ENCODE measurements at places on chromosomes 4 and X. TPM values are rescaled to one million over a fixed set of nuclear protein-coding genes. Genes with fewer than 3 reads are reported as not detected.

DNA sequence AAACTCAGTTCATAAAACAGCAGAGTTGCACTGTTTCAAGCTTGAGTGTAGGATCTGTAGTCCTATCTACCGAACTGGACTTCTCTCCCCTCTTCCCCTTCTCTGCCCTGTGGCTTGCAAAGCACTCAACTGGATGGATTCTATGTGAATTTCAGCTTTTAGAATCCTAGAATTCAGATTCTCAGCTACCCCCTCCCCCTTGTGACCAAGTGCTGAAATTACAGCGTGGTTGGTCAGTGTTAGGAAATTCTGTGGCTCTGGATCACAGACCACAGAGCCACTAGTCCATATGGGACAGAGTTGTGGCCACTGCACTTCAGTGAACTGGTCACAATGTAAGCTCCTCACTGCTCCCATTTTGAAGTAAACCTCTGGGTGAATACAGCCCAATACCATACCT lies 64.6 kb upstream of the TRPC5 start:
- DNase-seq = no peak
- no peak overlapping the region for H3K4me3 ChIP-seq
- peaks cover 18% of the 10 kb centered on the region for H3K27me3 ChIP-seq
- H3K4me1 ChIP-seq = no peaks in the 10 kb centered on the region

DNA sequence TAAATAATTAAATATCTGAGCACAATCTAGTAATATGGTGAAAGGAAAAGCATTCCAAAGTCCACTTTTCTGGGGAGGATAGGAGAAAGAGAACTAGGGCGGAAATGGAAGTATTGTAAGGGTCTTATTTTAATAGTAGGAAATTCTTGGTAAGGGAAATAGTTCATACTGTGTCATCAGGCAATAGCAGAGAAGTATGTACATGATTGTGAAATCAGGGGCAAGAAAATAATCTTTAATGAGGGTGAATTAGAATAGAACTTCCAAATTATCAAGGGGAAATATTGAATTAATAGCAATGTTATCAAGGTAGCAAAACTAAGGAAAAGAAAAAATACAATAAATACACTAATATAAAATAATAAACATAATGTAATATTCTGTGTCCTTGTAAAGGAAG lies 14.8 kb downstream of the GIMD1 start:
- no peak for DNase-seq
- H3K27ac ChIP-seq = no peak overlapping the region
- H3K4me1 ChIP-seq = peaks cover 19% of the 10 kb centered on the region

DNA sequence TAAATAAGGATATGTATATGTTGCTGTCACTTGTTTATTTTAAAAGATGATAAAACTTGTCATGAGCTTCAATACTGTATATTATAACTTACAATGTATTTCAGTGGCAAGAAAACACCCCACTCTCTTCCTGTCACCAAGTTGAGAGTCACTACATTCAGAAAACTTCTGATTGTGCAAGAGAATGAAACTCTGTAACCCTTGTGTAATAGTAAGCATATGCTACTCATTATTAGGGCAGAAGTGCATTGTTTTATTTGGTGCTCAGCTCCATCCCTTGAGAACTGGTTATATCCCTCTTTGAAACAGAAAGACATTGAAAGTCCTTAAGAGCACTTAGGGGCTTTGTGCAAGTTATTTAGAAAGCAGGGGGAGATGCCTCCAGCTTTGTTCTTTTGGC lies 594.5 kb downstream of the ARAP2 start:
- H3K36me3 ChIP-seq = no peaks in the 10 kb centered on the region
- no peak for DNase-seq

GRCh38 chr4:125313989-125314667 lies 627 bp upstream of the FAT4 start:
- no peaks in the 10 kb centered on the region for H3K36me3 ChIP-seq
- peak; percentile 15 for DNase-seq
- H3K4me1 ChIP-seq = peaks cover 16% of the 10 kb centered on the region
- peaks cover 2% of the 10 kb centered on the region for H3K27me3 ChIP-seq
- H3K4me3 ChIP-seq = peak overlapping the region; percentile 93

NPY2R gene
- 0.36 TPM for total RNA-seq

IBSP gene
- 15.6 TPM for total RNA-seq

SLC9B1 gene
- total RNA-seq = 0.29 TPM

Data from osteoblast (primary cell).